Activated CD4-positive, alpha-beta T cell treated with anti-CD3 and anti-CD28 coated beads, Interleukin-2, amount 10 ng/mL, durations not matched to agents 24 days and 14 days (primary cell): ENCODE measurements at places on chromosomes 13 and 19. TPM values are rescaled to one million over a fixed set of nuclear protein-coding genes. Genes with fewer than 3 reads are reported as not detected.

DNA sequence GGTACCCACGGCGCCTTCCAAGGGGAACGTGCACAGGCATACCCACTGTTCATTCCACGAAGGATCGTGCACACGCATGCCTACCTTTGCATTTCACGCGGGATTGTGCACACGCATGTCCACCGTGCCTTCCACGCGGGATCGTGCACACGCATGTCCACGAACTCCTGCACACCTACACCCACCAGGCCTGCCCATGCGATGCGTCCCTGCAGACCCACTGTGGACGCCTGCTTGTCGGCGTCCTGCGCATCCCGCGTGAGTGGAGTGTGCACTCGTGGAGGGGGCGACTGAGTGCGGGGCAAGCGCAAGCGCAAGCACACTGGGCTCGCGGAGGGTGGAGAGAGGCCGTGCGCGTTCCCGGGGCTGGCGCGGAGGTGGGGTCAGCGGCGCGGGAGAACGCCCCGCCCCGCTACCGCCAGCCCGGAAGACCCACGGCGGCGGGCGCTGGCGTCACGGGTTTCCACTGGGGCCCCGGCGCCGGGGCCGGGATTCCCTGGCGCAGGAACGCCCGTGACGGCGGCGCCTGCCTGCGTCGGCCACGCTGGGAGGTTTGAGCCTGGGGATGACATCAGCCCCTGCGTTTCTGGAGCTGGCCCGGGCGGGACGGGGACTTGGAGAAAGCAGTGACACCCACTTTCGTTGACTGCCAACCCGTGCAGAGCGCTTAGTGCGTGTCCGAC lies 18.7 kb downstream of the GADD45B start:
- H3K4me3 ChIP-seq: peak overlapping the region; percentile 70
- H3K27me3 ChIP-seq: peaks cover 48% of the 10 kb centered on the region
- H3K27ac ChIP-seq: no peak overlapping the region
- no peaks in the 10 kb centered on the region for H3K36me3 ChIP-seq
- peaks cover 33% of the 10 kb centered on the region for H3K4me1 ChIP-seq

GRCh38 chr13:89363144-89363543 lies 1692.0 kb downstream of the SLITRK5 start:
- H3K27ac ChIP-seq: no peak overlapping the region
- no peaks in the 10 kb centered on the region for H3K36me3 ChIP-seq
- no peak overlapping the region for H3K4me3 ChIP-seq
- H3K27me3 ChIP-seq: no peaks in the 10 kb centered on the region

- no peak overlapping the region for H3K4me3 ChIP-seq
- H3K36me3 ChIP-seq: peaks cover 22% of the 10 kb centered on the region
- H3K27me3 ChIP-seq: no peaks in the 10 kb centered on the region
- no peak overlapping the region for H3K27ac ChIP-seq
- no peak for DNase-seq
Observed at GRCh38 chr19:7971553-7972520, 28.4 kb upstream of the TIMM44 start.

DNA sequence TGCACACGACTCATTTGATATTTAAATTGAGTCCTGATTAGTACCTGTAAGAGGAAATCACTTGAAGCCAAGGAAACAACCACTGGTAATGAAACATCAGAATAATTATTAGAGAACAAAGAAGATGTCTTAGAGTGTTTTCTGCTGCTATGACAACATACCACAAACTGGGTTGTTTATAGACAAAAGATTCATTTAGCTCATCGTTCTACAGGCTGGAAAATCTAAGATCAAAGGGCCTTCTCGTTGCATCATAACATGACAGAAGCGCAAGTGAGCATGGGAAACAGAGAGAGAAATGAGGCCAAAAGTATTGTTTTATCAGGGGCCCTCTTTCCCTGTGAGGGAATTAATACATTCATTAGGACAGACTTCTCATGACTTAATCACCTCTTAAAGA lies 1024.0 kb upstream of the PCDH9 start:
- H3K27ac ChIP-seq: no peak overlapping the region
- no peaks in the 10 kb centered on the region for H3K4me1 ChIP-seq
- no peaks in the 10 kb centered on the region for H3K36me3 ChIP-seq
- DNase-seq: no peak
- no peak overlapping the region for H3K4me3 ChIP-seq

- H3K27ac ChIP-seq: no peak overlapping the region
- H3K4me3 ChIP-seq: no peak overlapping the region
- H3K27me3 ChIP-seq: peaks cover 6% of the 10 kb centered on the region
- DNase-seq: peak; percentile 61
- no peaks in the 10 kb centered on the region for H3K36me3 ChIP-seq
Observed at GRCh38 chr13:96984051-96984508, 10.2 kb downstream of the OXGR1 start.

- H3K27me3 ChIP-seq: peaks cover 18% of the 10 kb centered on the region
- H3K4me1 ChIP-seq: no peaks in the 10 kb centered on the region
- no peaks in the 10 kb centered on the region for H3K36me3 ChIP-seq
- no peak for DNase-seq
- H3K4me3 ChIP-seq: no peak overlapping the region
Observed at GRCh38 chr13:110216398-110217041, 90.4 kb downstream of the COL4A1 start.

DNA sequence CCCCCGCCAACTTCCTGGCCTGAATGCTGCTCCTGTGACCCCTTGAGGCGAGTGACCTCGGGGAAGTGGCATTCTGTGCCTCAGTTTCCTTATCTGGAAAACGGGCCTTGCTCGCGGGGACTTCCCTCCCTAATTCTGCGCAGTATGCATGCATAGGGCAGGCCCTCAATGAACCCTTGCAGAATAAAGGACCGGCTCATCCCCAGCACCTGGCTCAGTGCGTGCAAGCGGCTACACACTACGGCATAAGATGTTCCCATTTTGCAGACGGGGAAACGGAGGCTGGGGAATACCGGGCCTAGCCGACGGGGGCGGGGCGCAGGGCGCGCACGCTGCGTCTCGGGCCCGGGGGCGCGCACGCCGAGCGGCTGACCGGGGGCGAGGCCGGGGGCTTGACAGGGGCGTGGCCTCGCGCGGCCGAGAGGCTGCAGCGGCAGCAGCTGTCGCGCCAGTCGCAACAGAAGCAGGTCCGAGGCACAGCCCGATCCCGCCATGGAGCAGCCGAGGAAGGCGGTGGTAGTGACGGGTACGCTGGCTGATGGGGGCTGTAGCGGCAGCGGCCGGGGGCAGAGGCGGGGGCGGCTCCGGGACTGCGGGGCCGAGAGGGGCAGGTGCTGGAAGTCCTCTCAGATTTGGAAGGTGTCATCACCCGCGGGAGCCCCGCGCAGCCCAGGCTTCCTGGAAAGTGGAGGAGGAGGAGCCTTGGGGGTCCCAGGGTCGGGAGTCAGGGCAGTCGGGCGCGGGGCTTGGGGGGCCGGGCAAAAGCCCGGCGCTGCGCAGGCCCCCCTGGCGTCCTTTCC lies at the start of gene PGPEP1:
Gene PGPEP1, plus strand, starts transcription at position 409 of the 800 bp plus-strand sequence. Its CDS starts 84 bp downstream, at position 493.
- H3K36me3 ChIP-seq: peaks cover 7% of the 10 kb centered on the region
- peak within 1 kb of the TSS; percentile 90 for H3K27ac ChIP-seq
- peak; percentile 91 for DNase-seq
- peaks cover 10% of the 10 kb centered on the region for H3K4me1 ChIP-seq
- H3K4me3 ChIP-seq: peak within 1 kb of the TSS; percentile 84
- no peaks in the 10 kb centered on the region for H3K27me3 ChIP-seq

DNA sequence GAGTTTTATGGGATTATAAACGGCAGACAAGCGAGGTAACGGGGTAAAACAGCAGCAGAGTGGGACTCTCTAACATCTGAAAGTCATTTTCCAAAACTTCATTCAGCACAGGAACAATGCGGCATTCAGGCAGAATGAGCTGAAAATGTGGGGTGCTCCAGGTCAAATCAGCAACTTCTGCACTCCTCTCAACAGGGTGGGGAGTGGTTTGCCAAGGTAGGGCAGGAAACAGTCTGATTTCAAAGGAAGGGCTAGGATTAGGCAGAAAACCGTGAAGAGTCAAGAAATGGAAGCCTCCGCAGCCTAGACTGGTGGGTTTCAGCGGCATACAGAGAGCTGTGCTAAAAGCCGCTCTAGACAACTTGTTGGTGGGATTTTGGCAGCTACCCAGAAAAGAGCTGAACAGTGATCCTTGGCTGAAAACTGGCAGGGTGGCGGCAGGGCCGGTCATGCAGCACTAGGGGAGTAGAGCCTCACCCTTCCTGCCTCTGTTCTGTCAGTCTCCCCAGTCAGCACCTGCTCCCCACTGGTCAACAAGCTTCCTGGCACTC lies 154.2 kb upstream of the KLF12 start:
- peaks cover 41% of the 10 kb centered on the region for H3K4me1 ChIP-seq
- H3K27me3 ChIP-seq: no peaks in the 10 kb centered on the region
- H3K36me3 ChIP-seq: no peaks in the 10 kb centered on the region
- peak overlapping the region; percentile 71 for H3K4me3 ChIP-seq
- DNase-seq: peak; percentile 69

DNA sequence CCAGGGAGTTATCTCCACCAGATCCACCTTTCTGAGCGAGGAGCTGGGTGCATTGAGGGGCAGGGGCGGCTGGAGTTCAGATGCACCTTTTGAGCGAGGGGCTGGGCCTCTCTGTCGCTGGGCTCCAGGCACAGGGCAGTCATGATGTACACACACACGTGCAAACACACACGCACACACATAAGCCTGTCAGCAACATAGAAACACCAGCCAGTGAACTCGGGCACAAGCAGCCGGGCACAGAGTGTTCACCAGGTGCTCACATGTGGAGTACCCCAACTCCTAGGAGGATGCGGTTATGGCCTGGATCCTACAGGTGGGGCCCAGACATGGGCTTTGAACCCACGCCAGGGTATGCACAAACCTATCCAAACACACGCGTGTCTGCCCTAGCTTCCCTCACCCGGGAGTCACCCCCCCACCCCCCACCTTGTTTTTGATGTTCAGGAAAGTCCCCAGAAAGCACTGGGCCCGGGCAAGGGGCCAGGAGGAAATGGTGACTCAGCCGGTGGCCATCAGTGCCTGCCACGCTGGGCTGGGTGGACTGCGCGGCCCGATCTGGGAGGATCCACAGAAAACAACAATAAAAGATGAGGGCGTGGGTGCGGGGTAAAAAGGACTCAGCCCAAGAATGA lies 13.3 kb downstream of the ARRDC2 start:
- DNase-seq: peak; percentile 88
- peak overlapping the region; percentile 98 for H3K27ac ChIP-seq
- H3K27me3 ChIP-seq: no peaks in the 10 kb centered on the region

DNA sequence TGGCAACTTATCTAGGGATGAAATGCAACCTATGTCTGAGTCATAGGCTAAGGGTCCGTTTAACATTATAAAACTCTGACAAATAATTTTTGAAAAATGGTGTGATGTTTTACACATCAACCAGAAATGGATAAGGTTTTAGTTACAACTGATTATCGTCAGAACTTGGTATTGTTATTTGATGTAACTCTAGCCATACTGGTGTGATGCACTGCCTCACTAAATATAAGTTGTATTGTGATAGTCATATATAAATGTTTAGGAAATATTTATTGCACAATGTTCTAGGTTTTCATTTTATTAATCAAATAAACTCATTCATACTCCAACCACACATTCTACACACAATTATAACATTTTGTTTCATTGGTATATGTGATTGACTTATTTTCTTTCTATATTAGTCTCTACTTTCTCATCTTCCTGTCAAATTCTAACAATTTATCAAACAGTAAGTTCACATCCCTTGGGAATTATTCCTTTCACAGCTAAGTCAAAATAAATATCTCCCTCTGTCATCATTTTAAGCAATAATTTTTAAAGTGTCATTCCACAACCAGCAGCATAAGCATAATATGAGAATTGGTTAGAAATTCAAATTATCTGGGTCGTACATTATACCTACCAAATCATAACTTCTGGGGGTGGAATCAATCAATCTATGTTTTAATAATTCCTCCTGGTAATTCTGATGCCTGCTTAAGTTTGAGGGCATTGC lies 873.9 kb downstream of the SLITRK1 start:
- no peak overlapping the region for H3K4me3 ChIP-seq
- H3K4me1 ChIP-seq: no peaks in the 10 kb centered on the region
- DNase-seq: no peak
- no peaks in the 10 kb centered on the region for H3K36me3 ChIP-seq
- no peaks in the 10 kb centered on the region for H3K27me3 ChIP-seq

DNA sequence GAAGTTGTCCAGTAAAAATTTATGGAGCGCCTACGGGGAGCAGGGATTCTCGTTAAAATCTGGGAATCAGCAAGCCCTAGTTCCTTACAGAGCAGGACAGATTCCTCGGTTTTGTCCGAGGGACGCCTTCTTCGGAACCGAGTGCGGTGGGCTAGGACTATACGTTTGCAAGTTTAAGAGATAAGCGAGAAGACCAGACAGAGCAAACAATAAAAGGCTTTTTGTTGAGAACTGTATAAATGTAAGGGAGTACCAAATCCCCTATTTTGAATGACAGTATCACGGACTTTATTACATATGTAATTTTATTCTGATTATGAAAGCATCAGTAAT lies 971 bp upstream of the ANKRD10 start:
- H3K4me1 ChIP-seq: peaks cover 35% of the 10 kb centered on the region
- peak overlapping the region; percentile 92 for H3K4me3 ChIP-seq
- H3K27ac ChIP-seq: peak overlapping the region; percentile 96

- no peaks in the 10 kb centered on the region for H3K36me3 ChIP-seq
- H3K27ac ChIP-seq: no peak overlapping the region
- H3K4me3 ChIP-seq: no peak overlapping the region
- H3K4me1 ChIP-seq: peaks cover 4% of the 10 kb centered on the region
Observed at GRCh38 chr13:109110159-109110558, 480.7 kb downstream of the MYO16 start.

- H3K27me3 ChIP-seq: no peaks in the 10 kb centered on the region
- no peak overlapping the region for H3K4me3 ChIP-seq
- no peak overlapping the region for H3K27ac ChIP-seq
- no peak for DNase-seq
- no peaks in the 10 kb centered on the region for H3K4me1 ChIP-seq
- H3K36me3 ChIP-seq: no peaks in the 10 kb centered on the region
Observed at GRCh38 chr13:84870190-84870589, 929.0 kb downstream of the SLITRK6 start.

DNA sequence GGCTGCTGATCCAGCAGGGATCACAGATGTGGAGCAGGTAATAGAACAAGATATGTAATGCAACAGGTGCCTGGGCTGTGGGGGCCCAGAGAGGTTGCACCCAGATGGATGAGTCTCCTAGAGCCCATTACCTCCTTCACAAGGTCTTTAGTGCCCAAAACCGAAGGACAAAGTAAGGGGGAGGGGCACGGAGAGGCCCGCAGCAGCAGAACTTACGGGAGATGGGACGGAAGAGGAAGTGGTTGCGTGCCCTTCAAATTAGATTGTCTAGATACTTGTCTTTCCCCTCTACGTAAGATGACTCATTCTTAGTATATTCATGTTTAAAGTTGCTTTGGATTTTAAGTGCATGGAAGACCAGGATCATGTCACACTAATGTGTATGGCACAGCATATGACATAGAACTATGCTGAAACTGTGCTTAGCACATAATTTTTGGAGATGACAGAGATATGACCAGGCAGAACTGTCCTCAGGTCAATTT lies 5.7 kb upstream of the MRPS31 start:
- peak overlapping the region; percentile 99 for H3K27ac ChIP-seq
- H3K4me1 ChIP-seq: peaks cover 33% of the 10 kb centered on the region
- peak; percentile 93 for DNase-seq
- no peaks in the 10 kb centered on the region for H3K27me3 ChIP-seq

The NTN5 gene
- 0.30 and 0.78 TPM in 2 replicates for total RNA-seq

The ZBTB45 gene
- total RNA-seq: 16.8 and 17.5 TPM in 2 replicates

The PABPC3 gene
- 0.43 and 0.54 TPM in 2 replicates for total RNA-seq

The KLK14 gene
- 0.91 and 1.1 TPM in 2 replicates for total RNA-seq

The MEGF8 gene
- total RNA-seq: 8.4 and 9.1 TPM in 2 replicates

The HTR2A gene
- not detected in 2 replicates for total RNA-seq

The OR7C1 gene
- total RNA-seq: not detected in 2 replicates

The EPSTI1 gene
- 16.2 and 16.5 TPM in 2 replicates for total RNA-seq

The ZNF880 gene
- total RNA-seq: 6.3 and 9.0 TPM in 2 replicates

The SIAH3 gene
- total RNA-seq: 0.05 TPM in 1 of 2 replicates, not detected in the other

The ATP4B gene
- total RNA-seq: not detected in 2 replicates
